CD4-positive, alpha-beta T cell treated with Interleukin-6 at 100 ng/mL for 8 hours (primary cell): ENCODE measurements at places on chromosomes 4 and X.
A peak's percentile ranks its signal among the peaks of the same experiment; 100 is the strongest.

GRCh38 chr4:159055833-159056232 lies 47.0 kb upstream of the RAPGEF2 start:
- DNase-seq: no peak

DNA sequence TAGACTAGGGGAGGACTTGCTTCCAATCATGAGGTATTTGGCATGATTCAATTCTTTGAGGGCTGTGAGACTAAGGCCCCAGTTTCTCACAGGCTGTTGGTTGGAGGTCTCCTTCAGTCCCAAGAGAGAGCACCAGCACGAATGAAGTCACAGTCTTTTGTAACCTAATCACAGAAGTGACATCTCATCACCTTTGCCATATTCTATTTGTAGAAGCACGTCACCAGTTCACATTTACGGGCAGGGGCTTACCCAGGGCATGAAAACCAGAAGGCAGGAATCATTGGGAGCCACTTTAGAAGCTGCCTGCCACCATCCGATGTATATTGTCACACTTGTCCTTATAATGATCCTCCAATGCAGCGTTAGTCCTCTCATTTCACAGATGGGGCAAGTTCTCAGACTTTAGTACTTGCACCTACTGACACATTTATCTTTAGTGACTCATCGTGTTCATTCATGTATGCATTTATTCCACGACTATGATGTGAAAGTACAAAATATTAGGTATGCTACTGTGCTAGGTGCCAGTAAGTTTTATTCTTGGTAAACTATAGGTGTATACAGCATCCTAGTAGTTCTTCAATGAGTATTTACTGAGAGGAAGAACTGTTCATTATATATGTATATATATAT lies 163.8 kb upstream of the PGRMC2 start:
- no peak for DNase-seq

- peak; percentile 23 for DNase-seq
These were observed 23.3 kb upstream of the SCML2 start for GRCh38 chrX:18377796-18378195.

DNA sequence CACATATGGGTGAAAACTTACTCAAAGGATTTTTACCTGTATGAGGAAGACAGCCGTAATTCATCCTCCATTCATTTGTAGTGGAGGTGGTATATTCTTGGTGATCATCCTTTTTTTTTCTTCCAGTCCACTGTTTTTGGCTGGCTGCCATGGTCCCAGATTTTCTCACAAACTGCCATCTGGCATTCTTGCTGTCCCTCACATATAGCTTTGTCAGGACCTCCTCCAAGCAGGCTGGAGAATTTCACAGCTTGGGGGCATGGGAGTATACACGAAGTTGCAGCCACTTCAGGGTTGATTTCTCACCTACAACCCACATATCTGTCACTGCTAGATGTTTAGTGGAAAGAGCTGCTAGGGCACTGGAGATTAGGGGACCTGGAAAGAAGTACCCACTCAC lies 401.0 kb downstream of the IL1RAPL1 start:
- DNase-seq: no peak

GRCh38 chrX:119997570-119997969 lies 54.0 kb upstream of the NKAP start:
- no peak for DNase-seq

DNA sequence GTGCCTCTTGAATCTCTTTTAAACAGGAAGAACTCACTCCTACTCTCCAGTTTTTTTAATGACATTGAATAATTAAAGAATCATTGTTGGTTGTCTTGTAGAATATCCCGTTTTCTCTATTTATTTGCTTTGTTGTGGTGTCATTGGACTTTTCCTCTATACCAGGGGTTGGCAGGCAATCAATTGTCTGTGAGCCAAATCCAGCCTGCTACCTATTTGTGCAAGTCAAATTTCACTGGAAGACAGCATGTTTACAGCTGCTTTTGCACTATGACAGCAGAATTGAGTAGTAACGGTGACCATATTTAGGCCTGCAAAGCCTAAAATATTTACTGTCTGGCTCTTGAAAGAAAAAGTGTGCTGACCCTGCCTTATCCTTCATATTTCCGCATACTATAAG lies 34.8 kb downstream of the POLA1 start:
- no peak for DNase-seq

DNA sequence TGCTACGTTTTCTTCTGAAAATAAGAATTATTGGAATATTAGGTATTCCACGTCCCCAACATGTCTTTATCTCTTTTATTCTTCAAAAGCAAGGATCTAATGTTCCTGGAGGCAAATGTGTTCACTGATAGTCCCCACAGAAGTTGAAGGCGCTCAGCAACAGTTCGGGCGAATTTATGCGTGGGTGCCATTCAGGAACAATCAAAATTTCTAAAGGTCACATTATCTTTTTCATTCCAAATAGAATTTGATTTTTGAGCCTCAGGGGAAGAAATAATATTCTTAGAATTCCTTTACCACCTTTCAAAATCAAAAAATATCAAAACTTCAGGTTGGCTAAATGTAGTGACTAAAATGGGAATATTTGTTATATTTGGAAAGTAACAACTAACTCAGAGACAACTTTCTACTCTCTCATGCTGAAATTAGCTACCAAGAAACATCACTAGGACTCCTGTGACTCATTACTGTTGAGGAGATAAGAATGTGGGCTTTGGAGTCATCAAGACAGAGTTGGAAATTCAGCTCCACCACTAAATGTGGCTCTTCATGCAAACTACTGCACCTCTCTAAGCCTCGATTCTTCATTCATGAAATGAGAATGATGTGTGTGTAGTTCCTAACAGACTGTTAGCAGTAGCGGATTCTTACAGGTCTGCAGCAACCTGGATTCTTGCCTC lies 72.3 kb upstream of the KIT start:
- no peak for DNase-seq

GRCh38 chr4:120452536-120452935 lies 385.9 kb upstream of the MAD2L1 start:
- DNase-seq: no peak

GRCh38 chr4:105140684-105141490 lies 5.8 kb upstream of the TET2 start:
- peak; percentile 62 for DNase-seq

GRCh38 chrX:40773188-40773587 lies 37.8 kb upstream of the MED14 start:
- DNase-seq: no peak

- no peak for DNase-seq
These were observed 102.0 kb downstream of the SYTL5 start for GRCh38 chrX:38108364-38108763.

GRCh38 chr4:8255698-8256441 lies 13.7 kb upstream of the HTRA3 start:
- DNase-seq: no peak

- DNase-seq: no peak
These were observed 200.2 kb downstream of the ADGRA3 start for GRCh38 chr4:22315628-22316027.

DNA sequence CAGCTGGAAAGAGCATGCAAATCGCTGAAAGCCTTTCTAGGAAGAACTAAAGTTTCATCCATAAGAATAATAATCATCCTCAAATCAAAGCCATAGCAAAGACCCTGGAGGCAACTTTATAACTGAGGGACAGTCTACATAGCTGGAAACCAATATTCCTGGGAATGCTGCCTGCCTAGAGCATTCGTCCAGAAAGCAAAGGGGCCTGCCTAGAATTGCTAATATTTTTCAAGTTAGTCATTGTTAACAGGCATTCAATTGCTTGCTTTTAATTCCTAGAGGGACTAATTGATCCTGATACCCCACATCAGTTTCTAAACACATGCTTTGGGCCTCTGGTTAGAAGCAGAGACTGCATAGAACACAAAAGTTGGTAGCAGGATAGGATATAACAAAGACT lies 4.2 kb upstream of the PPARGC1A start:
- DNase-seq: no peak

DNA sequence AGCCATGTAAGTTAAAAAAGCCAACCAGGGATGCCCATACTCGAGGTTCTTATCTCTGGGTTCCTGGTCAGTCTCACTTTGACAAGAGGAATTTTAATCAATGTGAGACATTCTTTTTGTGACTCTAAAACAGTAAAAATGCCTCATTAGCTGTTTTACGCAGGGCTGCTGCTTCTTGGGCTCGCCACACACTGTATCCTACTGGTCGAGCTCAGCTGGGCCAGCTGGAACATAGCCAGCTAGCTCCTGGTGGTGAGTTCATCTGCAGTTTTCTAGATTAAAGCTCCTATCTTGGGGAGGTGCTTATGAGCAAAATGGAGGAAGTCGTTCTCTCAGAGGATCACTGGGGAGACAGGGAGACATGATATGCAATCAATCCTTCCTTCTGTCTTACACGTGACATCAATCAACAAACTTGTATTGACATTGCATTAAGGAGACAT lies 55.9 kb upstream of the LEF1 start:
- no peak for DNase-seq

GRCh38 chrX:67700602-67701001 lies 156.8 kb downstream of the AR start:
- DNase-seq: no peak

GRCh38 chrX:29870608-29871007 lies 344.8 kb upstream of the MAGEB2 start:
- DNase-seq: no peak

DNA sequence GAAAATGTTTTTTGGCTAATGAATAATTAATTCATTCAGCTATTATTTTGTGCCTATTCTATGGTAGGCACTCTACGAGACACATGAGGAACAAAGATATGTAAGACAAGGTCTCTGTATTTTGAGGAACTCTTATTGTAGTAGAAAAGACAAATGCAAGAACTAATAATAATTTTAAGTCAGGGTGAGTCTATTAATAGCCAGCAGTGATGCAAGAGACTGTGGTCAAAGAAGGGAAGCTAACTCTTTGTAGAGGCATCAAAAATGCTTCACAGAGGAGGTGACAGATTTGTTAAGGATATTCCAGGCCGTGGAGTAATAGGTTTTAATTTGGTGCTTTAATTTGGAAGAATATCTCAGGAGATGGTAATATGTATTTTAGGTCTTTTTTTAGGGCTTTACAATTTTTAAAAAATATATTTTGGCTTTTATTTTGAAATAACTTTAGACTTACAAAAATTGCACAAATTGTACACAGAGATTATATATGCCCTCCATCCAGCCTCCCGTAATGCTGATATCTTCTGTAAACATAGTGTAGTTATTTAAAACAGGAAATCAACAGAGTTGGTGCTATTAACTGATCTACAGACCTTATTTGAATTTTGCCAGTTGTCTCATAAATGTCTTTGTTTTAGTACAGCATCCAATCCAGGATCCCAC lies 48.1 kb downstream of the DCLK2 start:
- DNase-seq: no peak

DNA sequence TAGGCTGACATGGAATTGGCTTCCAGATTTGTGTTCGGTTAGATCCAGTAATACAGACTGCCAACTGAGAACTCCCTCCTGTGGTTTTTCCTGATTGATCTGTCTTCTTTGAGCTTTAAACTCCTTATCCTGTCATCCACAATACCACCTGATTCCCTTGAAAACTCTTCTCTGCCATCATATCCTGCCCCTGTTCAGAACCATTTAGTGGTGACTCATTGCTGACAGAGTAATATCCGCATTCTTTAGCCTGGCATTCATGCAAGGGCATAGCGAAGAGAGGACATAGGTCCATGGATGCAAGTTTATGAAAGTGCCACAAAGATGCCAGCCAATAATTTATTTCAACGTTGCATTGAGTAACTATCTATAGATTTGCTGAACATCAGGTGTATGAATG lies 76.6 kb downstream of the ITIH6 start:
- DNase-seq: no peak

- no peak for DNase-seq
These were observed 50.4 kb upstream of the IL13RA2 start for GRCh38 chrX:115067812-115068211.

GRCh38 chr4:183610613-183611012 lies 48.4 kb downstream of the RWDD4 start:
- DNase-seq: no peak

GRCh38 chr4:153238135-153238919 lies 34.1 kb downstream of the TRIM2 start:
- no peak for DNase-seq

- no peak for DNase-seq
These were observed 30.8 kb downstream of the CPLX1 start for GRCh38 chr4:794900-795725.

DNA sequence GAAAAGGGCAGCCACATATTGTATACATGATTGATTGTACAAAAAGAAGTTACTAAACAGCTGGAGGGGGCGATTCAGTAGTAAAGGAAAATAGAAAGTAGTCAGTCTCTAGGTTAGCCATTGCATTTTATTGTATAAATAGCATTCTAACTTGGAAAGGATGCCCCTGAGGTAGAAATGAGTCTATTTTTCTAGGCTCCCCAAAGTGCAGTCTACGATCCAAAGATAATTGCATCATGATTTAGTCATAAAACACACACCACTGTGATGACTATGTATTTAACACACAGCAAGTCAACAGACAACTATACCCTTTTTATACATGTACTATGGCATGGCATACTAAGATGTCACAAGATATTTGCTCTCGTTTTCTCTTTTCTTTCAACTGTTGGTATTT lies 204.9 kb downstream of the APBB2 start:
- DNase-seq: no peak

DNA sequence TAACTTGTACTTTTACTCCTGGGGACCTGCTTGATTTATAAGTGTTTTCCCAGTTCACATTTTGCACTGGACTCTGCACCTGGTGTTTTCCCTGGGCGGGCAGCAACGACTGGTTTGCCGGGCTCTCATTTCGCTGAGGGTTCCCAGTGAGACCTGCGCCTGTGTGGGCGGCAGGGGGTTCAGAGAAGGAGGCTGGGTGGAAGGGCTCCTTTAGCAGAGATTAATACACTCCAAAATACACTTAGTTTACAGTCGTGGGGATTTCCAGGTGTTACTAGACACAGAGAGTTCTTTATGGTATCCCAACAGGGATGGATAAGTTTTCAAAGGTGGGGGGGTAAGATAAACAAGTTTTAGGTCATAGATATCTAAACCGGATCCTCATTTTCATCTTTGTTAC lies 53.0 kb upstream of the SHISA3 start:
- DNase-seq: no peak

- peak; percentile 50 for DNase-seq
These were observed 105.4 kb downstream of the ANXA3 start for GRCh38 chr4:78656968-78657445.

DNA sequence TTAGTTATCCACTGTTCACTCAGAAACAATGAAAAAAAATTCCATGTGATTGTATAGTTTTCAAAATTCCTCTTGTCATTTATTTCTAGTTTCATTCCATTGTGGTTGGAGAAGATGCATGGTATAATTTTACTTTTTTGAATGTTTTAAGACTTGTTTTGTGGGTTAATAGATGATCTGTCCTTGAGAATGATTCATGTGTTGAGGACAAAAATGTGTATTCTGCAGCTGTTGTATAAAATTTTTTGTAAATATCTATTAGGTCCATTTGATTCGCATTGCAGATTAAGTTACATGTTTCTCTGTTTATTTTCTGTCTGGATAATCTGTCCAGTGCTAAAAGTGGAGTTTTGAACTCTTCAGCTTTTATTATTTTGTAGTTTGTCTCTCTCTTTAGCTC lies 65.4 kb downstream of the RTL3 start:
- DNase-seq: no peak
